ENCODE measurements at places on chromosomes 3 and 15.

DNA sequence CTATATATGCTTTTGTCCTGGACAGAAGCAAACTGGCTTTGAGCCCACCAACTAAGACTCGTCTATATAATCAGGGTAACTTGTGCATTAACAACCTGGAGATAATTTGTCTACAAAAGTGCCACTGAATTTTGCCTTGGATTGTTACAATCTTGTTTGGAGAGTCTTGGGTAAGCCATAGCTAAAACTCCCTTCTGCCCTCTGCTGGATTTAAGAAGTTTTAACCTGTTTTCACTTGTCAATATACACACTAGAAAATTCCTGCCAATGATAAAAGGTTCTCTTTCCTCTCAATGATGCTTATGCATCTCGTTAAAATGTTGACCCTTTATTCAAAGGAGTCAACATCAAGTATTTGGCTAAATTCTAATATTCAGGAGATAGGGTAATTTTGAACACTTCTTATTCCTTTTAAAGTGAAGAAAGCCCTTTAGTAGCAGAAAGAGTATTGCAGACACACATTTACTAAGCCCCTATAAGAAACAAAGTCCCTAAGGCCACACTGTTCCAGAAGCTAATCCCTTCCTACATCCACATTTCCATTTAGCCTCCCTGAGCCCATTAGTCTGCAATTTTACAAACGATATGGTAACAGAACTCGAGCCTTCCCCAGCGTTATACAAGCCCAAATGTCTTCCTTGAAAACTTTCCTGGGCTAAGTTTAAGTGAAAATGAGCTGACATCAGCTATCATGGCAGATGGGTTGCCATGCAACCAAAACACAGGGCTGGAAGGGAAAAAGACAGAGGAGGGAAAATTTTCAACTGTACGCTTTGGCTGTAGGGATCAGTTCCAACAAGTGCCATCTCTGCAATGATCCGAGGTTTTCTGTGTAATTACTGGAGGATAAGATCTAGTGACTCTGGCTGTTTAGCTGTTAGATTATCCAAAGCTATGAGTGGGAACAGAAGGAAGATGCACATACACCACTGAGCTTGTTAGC lies 75.9 kb upstream of the FGF12 start:
- DNase-seq: peak; percentile 39

GRCh38 chr3:151107701-151108100 lies 22.2 kb downstream of the MED12L start:
- DNase-seq: peak; percentile 14

- no peak for DNase-seq
Observed at GRCh38 chr3:189512039-189512438, 119.2 kb upstream of the TP63 start.

GRCh38 chr3:177553579-177553978 lies 356.3 kb upstream of the TBL1XR1 start:
- no peak for DNase-seq

DNA sequence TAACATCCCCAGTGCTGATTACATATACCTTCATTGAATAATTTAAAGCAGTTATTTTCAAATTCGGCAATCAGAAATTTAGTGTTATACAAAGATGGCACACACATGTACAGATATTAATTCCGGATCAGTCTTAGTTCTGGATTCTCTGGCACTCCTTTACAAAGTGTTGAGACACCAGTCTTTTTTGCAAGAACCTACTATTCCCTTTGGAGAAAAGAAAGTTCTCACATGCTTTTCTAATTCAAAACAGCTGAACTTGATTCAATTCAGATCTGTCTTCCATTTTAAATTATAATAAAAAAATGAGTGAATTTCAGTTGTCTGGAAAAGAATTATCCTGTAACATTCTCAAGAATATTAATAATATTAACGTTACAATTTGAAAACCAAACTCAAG lies 20.4 kb downstream of the CCDC191 start:
- no peak for DNase-seq

GRCh38 chr3:16328124-16328523 lies 63.1 kb downstream of the OXNAD1 start:
- DNase-seq: no peak

DNA sequence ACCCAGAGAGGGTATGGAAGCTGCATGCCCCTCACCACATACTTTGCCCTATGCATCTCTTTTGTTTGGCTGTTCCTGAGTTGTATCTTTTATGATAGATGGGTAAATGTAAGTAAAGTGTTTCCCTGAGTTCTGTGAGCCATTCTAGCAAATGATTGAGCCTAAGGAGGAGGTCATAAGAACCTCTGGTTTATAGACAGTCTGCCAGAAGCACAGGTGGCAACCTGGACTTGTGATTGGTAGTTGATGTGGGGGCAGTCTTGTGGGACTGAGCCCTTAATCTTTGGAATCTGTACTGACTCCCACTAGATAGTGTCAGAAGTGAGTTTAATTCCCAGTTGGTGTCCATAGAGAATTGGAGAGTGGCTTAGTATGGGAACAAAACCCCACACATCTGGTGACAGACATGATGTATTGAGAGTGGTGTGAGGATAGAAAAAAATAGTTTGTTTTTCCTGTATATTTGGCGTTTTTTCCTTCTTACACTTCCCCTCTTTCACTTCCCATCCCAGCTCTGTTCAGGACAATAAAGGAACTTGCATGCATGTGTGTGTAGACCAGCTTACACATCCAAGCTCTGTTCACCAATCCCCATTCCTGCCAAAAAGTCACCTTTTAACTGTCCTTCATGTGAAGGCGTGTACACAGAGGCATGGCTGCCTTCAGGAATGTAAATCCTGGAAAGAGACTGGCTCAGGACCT lies 38.1 kb upstream of the SPPL2A start:
- DNase-seq: no peak

GRCh38 chr3:12193485-12194165 lies 34.9 kb upstream of the TIMP4 start:
- DNase-seq: peak; percentile 98

GRCh38 chr3:189316296-189317019 lies 144.7 kb downstream of the TPRG1 start:
- no peak for DNase-seq

- no peak for DNase-seq
Observed at GRCh38 chr3:130491431-130491830, 25.5 kb upstream of the COL6A6 start.

- DNase-seq: no peak
Observed at GRCh38 chr3:31735667-31736066, 202.9 kb downstream of the STT3B start.

DNA sequence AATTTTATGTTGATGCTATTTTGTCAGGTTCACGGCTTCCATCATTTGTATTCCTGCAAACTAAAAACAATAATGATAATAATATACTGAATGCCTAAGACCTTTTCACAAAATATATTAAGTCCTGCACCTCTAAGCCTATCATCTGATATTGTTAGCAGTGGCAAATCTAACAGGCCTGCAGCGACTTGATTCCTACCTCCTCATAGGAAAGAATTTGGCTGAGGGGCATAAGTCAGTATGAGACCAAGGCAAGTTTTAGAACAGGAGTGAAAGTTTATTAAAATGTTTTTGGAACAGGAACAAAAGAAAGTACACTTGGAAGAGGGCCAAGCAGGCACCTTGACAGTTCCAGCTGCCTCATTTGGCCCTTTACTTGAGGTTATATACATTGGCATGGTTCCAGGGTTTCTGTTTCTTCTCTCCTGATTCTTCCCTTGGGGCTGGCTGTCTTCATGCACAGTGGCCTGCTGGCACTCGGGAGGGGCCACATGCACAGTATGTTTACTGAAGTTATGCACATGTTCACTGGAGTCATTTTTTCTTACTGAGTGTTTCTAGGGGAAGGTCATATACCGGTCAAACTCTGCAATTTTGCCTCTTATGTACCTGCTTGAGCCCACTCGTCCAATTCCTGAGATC lies 418.1 kb downstream of the EPHA6 start:
- no peak for DNase-seq

- DNase-seq: no peak
Observed at GRCh38 chr15:78040653-78041244, 36.8 kb downstream of the TBC1D2B start.

DNA sequence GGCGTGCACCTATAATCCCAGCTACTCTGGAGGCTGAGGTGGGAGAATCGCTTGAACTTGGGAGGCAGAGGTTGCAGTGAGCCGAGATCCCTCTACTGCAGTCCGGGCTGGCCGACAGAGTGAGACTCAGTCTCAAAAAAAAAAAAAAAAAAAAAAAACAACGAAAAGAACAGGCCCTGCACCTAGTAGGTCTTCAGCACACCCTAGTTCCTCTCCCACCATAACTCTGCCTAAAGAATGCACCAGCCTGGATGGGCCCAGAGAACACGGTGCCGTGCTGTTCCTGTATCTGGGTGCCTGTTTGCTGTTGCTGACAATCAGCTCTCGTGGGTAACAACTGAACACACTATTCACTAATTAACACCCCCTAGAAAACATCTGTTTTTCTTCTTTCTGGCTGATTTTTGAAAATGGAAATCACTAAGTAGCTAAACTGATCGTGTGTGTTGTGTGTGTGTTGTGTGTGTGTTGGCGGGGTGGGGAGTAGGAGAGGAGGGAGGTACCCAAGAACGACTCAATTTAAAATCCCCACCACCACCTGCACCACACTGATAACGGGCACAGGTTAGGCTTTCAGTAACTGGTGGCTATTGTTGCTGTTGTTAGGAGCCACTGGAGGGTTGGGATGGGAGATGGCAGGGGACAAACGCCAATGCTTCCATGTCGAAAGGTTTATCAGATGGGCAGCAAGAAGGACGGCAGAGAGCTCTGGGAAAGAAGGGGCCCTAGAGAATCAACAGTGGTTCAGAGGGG lies 40.6 kb upstream of the MEX3B start:
- DNase-seq: no peak

DNA sequence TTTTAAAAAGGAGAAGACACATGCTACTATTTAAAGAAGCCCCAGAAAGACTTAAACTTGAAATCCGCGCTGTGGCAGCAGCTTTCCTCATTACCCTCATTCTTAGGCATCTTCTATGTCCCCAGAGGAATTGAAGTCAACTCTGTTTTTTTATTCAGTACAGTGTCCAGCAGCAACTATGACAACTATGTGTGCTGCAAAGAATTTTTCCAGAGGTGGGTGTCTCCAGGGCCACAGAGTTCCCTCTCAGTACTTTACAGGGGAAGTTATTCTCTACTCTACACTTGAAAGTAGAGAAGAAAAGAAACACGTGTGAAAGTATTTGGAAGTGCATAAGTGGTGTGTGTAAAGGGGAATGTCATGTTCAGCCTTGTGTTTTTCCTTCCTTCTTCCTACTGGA lies 32.0 kb downstream of the GATM start:
- no peak for DNase-seq

- no peak for DNase-seq
Observed at GRCh38 chr3:31456373-31456772, 76.4 kb upstream of the STT3B start.

DNA sequence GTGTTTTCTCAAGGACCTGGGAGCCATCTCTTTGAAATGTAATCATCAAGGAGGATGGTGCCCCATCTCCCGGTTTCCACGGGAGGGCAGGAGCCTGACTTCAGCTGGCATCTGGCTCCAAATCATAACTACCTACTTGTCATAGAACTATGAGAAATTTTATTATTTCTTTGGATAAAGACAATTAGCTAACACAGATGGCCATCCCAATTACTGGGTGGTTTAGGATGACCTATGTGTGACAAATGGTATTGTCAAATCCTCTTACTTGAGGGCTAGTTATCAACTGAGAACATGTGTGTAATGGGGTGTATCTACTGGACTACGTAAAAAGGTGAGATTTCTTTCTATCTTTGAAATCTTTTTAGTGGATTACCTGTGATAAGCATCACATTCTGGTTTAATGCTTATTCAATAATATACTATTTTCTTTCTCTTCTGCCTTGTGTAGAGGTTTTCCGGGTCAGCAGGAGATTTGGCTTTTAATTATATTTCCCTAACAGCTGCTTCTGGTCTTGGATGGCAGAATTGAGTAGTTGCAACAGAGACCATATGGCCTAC lies 15.3 kb upstream of the PARP14 start:
- DNase-seq: no peak

DNA sequence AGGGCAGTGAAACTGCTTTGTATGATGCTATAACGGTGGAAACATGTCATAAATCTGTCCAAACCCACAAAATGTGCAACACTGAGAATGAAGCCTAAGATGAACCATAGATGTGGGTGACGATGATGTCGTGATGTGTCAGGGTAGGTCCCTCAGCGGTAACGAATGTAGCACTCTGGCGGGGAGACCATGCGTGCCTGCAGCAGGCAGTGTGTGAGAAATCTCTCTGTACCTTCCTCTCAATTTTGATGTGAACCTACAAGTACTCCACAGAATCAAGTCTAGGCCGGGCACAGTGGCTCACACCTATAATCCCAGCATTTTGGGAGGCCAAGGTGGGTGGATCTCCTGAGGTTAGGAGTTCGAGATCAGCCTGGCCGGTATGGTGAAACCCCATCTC lies 268.2 kb upstream of the LYSMD4 start:
- no peak for DNase-seq

DNA sequence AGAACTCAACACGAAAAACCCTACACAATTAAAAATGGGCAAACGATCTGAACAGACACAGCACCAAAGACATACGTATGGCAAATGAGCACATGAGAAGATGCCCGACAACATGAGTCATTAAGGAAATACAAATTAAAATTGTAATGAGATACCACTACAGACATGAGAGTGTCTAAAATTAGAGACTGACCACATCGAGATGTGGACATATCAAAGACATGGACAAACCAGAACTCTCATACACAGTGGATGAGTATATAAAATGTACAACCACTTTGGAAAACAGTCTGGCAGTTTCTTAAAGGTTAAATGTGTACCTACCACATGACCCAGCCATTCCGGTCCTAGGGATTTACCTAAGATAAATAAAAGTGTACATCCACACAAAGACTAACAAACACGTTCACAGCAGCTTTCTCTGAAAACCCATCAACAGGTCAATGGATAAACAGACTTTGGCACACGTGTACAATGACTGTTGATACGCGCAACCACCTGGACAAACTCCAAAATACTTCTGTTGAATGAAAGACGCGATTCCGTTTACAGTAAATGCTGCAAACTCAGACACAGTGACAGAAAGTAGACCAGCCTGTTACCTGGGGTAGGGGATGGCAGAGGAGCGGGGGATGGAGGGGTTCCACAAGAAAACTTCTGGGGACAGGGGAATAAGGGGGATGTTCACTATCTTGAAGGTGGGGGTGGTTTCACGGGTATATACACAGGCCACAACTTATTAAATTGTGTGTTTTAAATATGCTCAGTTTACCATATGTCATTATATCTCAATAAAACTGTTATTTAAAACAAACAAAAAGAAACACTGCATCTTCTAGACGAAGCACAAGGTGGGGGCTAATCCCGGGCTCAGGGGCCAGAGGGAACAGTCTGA lies 2.1 kb downstream of the TNK2 start:
- peak; percentile 37 for DNase-seq

GRCh38 chr15:55588070-55588814 lies at the start of gene PYGO1:
Gene PYGO1 (minus strand): TSS chr15:55588345. CDS start chr15:55587883, 462 bp downstream.
- peak; percentile 74 for DNase-seq

DNA sequence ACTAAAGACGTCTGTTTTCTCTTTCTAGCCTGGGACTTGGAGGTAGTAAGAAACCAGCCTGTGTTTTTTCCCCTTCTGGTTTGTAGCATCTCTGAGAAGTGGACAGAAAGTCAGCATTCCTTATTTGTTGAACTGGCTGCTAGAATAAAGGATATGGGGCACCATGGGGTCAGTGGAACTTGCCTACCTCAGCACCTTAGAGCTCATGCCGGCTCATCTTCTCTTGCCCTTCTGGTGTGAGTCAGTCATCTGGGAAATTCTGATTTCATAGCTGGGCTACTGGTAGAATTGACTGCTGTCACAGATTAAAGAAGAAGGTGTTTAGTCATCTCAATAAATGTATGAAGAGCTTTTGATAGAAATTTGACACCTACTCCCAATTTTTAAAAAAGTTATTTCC lies 202.7 kb upstream of the TOPAZ1 start:
- DNase-seq: no peak

All from fibroblast of skin of scalp (primary cell).